ENCODE measurements at places on chromosomes 5 and 9.

- no peak for DNase-seq
Measured at GRCh38 chr5:13939638-13940037, 4.8 kb downstream of the DNAH5 start.

- no peak for DNase-seq
Measured at GRCh38 chr5:68499987-68500386, 284.4 kb downstream of the PIK3R1 start.

- no peak for DNase-seq
Measured at GRCh38 chr9:129933185-129934040, 98.2 kb downstream of the USP20 start.

DNA sequence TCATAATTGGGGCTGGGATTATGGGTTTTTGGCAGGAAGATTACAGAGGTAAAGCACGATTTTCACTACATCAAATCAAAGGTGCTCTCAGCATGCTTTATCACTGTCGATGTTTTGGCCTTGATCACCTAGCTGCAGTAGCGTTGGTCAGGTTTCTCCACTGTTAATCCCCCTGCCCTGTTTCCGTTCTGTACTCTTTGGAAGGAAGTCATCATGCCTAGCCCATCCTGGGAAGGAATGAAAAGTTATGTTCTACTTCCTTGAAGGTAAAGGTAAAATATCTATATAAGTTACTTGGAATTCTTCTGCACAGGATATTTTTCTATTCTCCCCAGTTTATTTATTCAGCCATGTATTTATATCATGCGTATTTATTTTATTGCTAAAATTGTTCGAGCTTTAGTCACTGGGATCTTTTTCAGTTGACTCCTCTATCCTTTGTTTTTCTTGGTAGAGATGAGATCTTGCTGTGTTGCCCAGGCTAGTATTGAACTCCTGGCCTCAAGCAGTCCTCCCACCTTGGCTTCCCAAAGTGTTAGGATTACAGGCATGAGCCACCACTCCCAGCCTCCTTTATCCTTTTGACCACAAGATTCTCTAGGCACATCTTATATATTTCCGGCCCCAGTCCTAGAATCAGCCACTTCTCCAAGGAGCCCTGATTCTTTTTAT, 25.3 kb downstream of the FAF2 start:
- DNase-seq, result no peak

GRCh38 chr9:694403-695154, 146.9 kb upstream of the DMRT1 start:
- DNase-seq, result no peak

DNA sequence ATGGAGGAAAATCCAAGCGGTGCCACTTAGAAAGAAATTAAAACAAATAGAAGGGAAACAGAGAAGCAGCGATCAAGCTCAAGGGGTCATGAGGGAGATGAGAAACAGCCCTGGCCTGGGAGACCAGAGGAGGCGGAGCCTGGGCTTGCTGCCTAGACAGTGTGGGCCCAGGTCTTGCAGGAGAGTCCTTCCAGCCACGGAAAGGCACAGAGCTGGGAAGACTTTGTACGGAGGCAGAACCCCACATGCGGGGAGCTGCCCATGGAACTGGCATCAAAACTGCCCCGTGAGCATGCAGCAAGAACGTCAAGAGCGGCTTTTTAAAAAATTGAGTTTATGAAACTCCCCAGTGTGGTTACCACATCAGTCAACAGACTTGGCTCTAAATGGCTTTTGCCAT, 119.4 kb downstream of the IRX1 start:
- no peak for DNase-seq

DNA sequence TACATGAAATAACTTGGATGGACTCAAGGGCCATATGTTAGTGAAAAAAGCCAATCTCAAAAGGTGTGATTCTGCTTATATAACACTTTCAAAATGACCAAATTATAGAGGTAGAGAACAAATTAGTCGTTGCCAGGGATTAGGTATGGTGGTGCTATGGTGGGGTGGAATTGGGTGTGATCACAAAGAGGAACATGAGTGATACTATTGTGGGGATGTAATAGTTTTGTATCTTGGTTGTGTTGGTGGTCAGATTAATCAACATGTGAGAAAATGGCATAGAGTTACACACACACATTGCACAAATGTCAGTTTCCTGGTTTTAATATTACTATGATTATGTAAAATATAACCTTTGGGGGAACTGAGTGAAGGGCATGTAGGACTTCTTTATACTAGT, 31.9 kb downstream of the CAMK4 start:
- DNase-seq, result no peak

DNA sequence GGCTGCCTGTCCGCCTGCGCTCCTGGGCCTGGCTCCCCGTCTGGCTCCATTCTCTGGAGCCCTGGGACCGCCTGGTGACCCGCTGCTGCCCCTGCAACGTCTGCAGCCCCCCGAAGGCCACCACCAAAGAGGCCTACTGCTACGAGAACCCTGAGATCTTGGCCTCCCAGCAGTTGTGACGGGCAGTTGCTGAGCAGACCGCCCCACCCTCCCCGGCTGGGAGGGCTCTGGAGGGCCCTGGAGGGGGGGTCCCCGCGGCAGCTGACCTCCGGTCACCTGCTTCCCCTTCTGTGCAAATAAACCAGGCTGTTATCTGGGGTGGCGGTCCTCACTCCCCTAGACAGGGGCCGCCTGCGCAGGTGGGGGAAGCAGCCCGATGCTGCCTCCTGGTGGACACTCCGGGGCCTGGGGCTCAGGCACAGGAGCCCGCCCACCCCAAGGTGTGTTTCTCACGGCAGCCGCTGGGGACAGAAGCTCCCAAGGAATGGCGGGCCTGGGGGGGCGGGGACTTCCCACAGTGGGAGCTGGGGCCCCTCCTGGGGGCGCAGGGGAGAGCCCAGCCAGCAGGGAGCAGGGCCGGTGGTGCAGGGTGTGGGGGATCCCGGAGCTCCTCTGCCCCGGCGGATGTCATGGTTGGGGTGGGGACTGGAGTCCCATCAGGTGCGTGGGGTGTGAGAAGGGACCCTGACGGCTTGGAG, 4.7 kb upstream of the TUBB4B start:
- peak; percentile 80 for DNase-seq

- DNase-seq, result no peak
Measured at GRCh38 chr9:127909839-127910273, 7.0 kb downstream of the ST6GALNAC4 start.

- no peak for DNase-seq
Measured at GRCh38 chr5:2102819-2103776, 220.4 kb upstream of the IRX4 start.
